Motor neuron (in vitro differentiated cells): ENCODE measurements at places on chromosomes 6 and 20. TPM values are rescaled to one million over a fixed set of nuclear protein-coding genes. Genes with fewer than 3 reads are reported as not detected.
A peak's percentile ranks its signal among the peaks of the same experiment; 100 is the strongest.

- peak; percentile 56 for ATAC-seq
These were observed 102.8 kb downstream of the MOXD1 start for GRCh38 chr6:132298344-132298949.

- ATAC-seq: no peak
These were observed 92.1 kb downstream of the TXNDC5 start for GRCh38 chr6:7818257-7819214.

- no peak for ATAC-seq
These were observed 7.1 kb downstream of the AMD1 start for GRCh38 chr6:110881546-110882273.

- no peak for ATAC-seq
These were observed 14.6 kb downstream of the PDYN start for GRCh38 chr20:1979106-1979778.

- no peak for ATAC-seq
These were observed 167.2 kb downstream of the TTLL2 start for GRCh38 chr6:167492100-167492449.

- no peak for ATAC-seq
These were observed 10.6 kb downstream of the FKBP5 start for GRCh38 chr6:35678021-35678654.

- ATAC-seq: peak; percentile 23
These were observed 57.2 kb upstream of the MYL9 start for GRCh38 chr20:36483919-36484808.

DNA sequence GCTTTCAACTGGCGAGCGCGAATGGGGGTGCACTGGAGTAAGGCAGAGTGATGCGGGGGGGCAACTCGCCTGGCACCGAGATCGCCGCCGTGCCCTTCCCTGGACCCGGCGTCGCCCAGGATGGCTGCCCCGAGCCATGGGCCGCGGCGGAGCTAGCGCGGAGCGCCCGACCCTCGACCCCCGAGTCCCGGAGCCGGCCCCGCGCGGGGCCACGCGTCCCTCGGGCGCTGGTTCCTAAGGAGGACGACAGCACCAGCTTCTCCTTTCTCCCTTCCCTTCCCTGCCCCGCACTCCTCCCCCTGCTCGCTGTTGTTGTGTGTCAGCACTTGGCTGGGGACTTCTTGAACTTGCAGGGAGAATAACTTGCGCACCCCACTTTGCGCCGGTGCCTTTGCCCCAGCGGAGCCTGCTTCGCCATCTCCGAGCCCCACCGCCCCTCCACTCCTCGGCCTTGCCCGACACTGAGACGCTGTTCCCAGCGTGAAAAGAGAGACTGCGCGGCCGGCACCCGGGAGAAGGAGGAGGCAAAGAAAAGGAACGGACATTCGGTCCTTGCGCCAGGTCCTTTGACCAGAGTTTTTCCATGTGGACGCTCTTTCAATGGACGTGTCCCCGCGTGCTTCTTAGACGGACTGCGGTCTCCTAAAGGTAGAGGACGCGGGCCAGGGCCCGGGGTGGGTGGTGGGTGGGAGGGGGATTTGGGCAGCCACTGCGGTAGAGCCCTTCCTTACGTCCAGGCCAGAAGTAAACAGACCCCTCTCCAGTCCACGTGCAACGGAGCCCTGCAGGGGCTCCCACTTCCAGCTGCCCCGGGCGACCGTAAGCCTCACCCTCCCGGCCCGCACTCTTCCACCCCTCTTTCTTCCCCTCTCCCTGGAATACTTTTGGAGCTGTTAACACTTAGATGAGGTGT is 998 bp downstream of the BMP2 start:
- peak; percentile 1 for ATAC-seq

GRCh38 chr6:130143709-130144108 is 79.0 kb downstream of the SAMD3 start:
- no peak for ATAC-seq

GRCh38 chr20:9149796-9150195 is 80.9 kb downstream of the PLCB4 start:
- ATAC-seq: no peak

DNA sequence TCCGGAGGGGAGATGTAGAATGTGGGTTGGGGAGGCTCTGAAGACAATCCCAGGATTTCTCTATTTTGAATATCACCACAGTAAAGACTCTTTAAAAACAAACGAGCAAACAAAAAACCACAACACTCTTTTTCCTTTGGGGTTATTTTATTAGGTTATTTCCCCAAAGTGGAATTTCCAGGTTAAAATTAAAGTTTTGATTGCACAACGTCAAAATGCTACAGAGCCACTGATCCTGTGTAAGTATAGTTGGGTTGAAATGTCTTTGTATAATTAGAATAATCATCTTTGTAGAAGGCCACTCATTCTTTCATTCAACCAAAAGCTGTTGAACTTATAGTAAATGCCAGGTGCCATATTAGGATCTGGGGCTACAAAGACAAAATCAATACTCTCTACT is 19.6 kb upstream of the PIM1 start:
- ATAC-seq: no peak

GRCh38 chr20:62887860-62888239 is 26.2 kb upstream of the TCFL5 start:
- peak; percentile 3 for ATAC-seq

ALDH8A1 gene
- 1.0 and 2.4 TPM in 2 replicates for total RNA-seq

NNAT gene
- total RNA-seq: 213 and 236 TPM in 2 replicates

CST5 gene
- not detected in 2 replicates for total RNA-seq

NCR2 gene
- total RNA-seq: not detected in 2 replicates

BACH2 gene
- total RNA-seq: 21.4 and 25.5 TPM in 2 replicates

ADAT2 gene
- total RNA-seq: 3.0 and 4.3 TPM in 2 replicates
